ENCODE measurements at places on chromosomes 12 and 14.

DNA sequence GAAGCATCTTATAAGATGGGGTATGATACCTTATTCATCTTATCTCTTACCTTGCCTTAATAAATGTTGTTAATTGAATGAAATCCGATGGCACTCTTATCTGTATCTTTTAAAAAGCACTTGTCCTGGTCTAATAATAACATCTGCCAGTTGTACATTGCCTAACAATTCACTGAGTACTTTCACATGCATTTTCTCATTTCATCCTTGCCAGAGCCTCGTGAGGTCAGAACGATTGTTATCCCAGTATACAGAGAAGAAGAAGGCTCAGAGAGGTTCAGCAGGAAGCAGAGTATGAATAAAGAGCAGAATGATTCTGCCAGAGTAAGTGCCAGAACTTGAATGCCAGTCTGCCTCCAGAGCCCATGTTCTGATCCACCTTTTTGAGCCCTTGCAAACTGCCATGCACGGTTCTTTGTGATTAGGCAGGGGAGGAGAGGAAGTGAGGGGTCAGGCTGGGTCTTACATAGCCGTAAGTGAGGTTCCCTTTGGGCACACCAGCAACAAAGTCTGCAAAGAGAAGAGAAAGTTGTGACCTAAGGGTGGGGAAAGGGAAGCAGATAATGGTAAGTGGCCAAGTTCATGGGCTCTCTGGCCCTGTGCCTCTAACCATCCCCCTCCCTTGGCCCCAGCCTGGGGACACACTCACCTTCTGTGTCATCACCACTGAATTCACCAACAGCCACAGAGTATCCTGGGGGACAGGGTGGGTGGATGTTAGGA, 11.7 kb downstream of the ITGA5 start:
- no peak for DNase-seq

GRCh38 chr12:94152292-94153078, 4.1 kb downstream of the PLXNC1 start:
- DNase-seq, result no peak

DNA sequence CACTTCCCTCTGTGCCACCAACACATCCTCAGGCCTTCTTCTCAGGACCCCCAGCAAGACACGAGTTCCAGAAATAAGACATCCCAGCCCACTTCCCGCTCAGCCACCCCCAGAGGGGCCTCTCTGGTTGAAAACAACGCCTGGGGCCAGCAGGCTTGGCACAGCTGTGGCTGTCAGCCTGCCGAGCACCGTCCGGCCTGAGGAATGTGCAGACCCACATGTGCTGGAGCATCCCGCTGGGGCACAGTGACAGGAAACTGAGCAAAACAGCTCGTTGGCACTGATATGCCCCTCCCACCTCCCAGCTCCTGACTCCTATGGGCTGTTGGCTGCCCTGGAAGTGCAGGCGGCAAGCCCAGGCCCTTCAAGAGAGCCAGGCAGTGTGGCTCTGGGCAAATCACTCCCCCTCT, 1.4 kb downstream of the SYNE3 start:
- DNase-seq, result no peak

- DNase-seq, result no peak
These were observed 27.7 kb downstream of the CLMN start for GRCh38 chr14:95291859-95292542.

DNA sequence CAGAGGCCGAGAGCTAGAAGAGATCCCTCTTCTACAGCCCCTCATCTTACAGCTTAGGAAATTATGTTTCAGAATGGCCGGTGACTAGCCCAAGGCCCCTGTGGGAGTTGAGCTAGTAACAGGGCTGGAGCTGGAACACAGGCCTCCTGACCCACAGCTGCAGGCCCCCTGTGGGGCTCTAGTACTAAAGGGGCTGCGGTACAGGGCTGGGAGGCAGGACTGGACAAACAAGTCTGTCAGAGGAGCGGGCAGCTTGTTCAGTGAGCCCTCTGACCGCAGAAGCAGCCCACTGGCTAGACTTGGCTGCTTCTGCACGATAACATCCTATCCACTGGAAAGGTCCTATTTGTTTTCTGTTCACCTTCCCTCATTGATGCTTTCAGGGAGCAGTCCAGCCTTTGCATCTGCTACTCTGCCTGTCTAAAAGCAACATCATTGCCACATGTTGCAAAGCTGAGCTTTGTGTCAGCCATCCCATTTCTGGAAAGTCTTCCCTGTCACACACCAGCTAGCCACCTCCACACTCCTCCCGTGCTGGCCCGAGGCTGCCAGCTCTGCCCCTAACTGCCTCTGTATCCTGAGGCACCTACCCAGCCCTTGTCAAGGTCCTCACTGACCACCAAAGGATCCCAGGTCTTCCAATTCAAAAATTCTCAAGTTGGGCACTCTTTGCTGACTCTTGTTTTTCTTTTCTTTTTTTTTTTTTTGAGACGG, 10.2 kb downstream of the PSMC1 start:
- DNase-seq, result no peak

GRCh38 chr14:105203057-105203531, 22.0 kb upstream of the NUDT14 start:
- DNase-seq, result peak; percentile 48

DNA sequence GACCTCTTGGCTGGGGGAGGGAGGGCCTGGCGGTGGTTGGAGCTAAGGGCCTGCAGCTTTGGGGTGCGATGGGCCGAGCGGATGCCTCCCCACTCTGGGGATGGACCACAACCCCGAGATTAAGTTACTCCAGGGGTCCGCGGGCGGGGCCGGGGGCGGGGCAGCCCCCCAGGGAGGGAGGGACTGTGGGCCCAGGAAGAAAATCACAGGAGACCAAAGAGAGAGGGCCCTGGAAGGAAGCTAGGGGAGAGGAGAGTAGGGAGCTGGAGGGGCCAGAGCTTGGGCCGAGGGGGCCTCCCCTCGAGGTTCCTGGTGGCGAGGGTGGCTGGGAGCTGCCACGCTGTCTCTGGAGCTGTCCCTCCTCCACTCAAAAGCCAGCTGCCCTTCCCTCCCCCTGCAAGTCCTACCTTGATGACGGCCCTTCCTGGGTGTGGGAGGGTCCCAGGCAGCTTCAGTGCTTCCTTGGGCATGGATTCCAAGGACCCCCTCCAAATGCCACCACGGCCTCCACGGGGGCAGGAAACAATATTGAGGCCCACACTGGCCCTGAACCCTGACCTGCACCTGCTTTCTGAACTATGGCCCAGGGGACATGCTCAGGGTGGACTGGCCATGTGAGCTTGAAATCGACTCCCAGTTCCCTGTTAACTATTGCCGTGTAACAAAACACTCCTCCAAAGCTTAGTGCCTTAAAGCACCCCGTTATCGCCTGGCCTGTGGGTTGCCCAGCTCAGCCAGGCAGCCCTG, 610 bp upstream of the NUDT14 start:
- DNase-seq, result no peak

DNA sequence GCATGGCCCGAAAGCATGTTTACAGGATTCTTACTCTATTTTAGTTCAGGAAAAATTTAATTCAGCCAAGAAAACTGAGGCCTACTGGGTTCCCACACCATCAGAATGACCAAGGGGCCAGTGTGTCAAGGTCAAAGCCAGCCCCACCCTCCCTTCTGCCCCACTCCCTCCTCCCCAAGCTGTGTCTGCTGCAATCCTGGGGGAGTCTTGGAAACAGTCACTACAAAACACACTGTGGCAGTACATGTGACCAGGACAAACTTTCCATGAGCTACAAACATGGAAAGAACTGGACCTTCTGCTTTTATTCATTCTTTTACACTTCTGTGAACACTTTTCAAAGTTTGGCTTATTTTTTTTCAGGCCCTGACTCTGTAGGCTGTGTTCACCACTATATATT, 1228.8 kb upstream of the TMEM132C start:
- DNase-seq, result no peak

DNA sequence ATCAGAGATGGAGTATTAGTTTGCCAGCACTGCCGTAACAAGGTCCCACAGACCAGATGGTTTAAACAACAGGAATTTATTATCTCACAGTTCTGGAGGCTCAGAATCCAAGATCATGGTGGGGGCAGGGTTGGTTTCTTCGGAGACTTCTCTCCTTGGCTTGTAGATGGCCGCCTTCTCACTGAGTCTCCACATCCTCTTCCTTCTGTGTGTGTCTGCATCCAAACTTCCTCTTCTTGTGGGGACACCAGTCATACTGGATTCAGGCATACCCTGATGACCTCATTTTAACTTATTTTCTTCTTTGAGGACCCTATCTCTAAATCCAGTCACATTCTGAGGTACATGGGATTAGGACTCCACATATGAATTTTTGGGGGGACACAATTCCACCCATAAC, 455.5 kb downstream of the RGS6 start:
- DNase-seq, result no peak

DNA sequence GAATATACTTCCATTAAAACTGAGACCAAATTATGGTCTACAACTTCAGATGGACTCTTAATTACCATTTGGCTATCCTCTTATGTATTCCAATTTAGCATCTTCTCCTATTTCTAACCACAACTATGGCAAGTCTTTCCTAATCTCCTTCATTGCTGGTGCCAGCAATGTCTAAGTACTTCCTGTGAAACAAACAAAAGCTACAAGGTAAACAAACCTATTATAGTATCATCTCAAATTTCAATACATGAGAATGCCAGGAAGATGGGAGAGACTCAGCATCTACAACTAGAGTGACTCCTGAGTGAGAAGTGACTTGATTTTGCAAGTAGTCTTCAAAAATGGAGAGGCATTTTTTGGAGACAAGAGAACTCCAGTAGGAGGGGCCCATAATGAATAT, 202.9 kb upstream of the ATXN7L3B start:
- DNase-seq, result no peak

DNA sequence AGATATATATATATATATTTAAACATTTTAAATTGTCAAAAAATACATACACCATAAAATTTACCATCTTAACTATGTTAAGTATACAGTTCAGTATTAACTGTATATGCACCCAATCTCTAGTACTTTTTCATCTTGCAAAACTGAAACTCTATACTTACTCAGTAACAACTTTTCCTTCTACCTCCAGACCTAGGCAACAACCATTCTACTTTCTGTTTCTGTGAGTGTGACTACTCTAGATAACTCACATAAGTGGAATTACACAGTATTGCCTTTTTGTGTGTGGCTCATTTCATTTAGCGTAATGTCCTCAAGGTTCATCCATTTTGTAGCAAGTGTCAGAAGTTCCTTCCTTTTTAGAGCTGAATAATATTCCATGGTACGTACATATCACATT, 8.2 kb downstream of the FAM234B start:
- no peak for DNase-seq

GRCh38 chr14:62159314-62159713, 397.1 kb downstream of the SNAPC1 start:
- DNase-seq, result no peak

- DNase-seq, result no peak
These were observed 121.9 kb upstream of the SLC38A2 start for GRCh38 chr12:46494424-46494823.

GRCh38 chr12:24907464-24907863, 41.4 kb downstream of the BCAT1 start:
- DNase-seq, result no peak

GRCh38 chr12:88723219-88723618, 142.9 kb upstream of the KITLG start:
- DNase-seq, result no peak

DNA sequence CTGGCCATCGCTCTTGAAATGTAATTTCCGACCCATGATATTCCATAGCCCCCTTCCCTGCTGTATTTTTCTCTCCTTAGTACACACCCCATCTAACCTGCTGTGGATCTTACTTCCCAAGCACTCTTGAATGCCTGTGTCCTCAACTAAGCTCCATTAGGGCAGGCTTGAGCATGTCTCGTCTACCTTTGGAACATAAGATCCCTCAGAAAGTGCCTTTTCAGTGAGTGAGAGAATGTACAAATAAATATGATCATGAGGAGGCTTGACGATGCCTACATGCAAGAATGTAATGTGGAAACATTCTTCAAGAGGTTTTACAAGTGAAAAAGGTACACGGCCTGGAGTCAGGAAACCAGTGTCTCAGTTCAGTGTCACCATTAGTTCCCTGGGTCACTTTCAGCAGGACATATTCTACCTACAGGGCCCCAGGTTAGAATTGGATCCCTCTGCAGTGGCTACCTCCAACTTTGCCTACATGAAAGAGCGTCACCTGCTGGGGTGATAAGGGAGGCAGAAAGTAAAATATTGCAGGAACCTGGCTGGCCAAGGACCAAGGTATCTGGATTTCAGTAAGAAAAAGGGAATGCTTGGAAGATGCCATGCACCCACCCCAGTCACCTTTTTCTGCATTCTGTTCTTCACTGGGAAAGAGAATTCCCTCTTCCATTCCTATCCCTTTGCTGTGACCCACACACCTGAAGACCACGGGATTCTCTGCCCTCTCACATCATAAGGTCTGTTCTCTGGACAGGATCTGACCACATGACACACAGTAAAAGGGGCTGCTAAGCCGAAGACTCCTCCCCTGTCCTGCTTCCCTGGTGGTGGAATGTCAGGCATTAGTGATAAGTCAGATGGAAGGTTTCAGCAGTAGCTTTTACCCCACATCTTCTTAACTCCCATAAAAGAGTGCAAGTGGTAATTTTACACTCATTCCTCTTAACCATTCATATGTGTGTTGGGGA, 24.6 kb upstream of the SERPINA1 start:
- no peak for DNase-seq

DNA sequence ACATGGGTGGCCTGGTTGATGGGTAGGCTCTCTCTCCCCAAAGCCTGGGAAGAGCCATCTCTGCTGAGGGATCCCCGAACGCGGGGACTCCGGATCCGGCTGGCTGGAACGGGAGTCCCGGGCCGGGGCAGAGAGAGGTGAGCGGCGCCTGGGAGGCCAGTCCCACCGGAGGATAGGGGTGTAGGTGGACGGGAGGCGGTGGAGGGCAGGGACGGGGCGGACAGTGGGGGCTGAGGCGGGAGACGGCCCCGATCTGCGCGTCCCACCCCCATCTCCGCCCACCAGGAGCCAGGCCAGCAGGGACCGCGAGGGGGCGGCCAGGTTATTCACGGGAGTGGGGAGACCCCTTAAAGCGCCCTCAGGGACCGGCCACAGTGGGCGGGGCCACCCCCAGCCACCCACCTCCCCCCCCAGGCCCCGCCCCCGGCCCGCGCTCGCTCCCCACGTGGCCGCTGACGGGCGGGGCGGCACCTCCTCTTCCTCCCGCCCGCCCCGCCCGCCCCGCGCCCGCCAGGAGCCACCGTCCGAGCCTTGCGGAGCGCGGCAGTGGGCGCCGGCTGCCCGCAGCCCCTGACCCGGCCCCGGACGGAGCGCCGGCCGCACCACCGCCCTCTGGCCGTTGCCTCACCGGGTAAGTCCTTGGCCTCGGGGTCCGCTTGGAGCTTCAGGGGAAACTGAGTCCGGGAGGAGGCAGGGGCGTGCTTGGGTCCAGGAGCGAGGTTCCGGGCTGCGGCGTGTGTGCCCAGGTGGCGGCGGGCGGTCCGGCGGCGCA, at the start of gene INF2:
INF2 (plus strand) TSS at position 510 of the 772 bp plus-strand sequence. CDS start 11,748 bp downstream, outside the sequence.
- peak; percentile 70 for DNase-seq
